ENCODE measurements at places on chromosomes 5 and 9. TPM values are rescaled to one million over a fixed set of nuclear protein-coding genes. Genes with fewer than 3 reads are reported as not detected.

Gene CYLC2
- total RNA-seq, result not detected

Gene PCDHB4
- total RNA-seq, result not detected

Gene NCS1
- 1.1 TPM for total RNA-seq

- H3K36me3 ChIP-seq, result no peaks in the 10 kb centered on the region
- H3K27me3 ChIP-seq, result peaks cover 3% of the 10 kb centered on the region
- H3K4me1 ChIP-seq, result no peaks in the 10 kb centered on the region
- H3K27ac ChIP-seq, result no peak overlapping the region
- H3K4me3 ChIP-seq, result no peak overlapping the region
- DNase-seq, result no peak
These were observed 160.7 kb downstream of the PDE4D start for GRCh38 chr5:59732806-59733205.

Gene GRHPR
- total RNA-seq, result 67.9 TPM

GRCh38 chr5:8396756-8397155, 527.8 kb downstream of the MTRR start:
- no peaks in the 10 kb centered on the region for H3K36me3 ChIP-seq
- no peaks in the 10 kb centered on the region for H3K27me3 ChIP-seq
- H3K27ac ChIP-seq, result no peak overlapping the region
- no peaks in the 10 kb centered on the region for H3K4me1 ChIP-seq
- no peak for DNase-seq
- H3K4me3 ChIP-seq, result no peak overlapping the region

Gene INSL4
- total RNA-seq, result not detected

Gene ADAMTS13
- 3.5 TPM for total RNA-seq

Gene SMIM32
- total RNA-seq, result not detected

- H3K4me3 ChIP-seq, result no peak overlapping the region
- peaks cover 1% of the 10 kb centered on the region for H3K36me3 ChIP-seq
- H3K27me3 ChIP-seq, result peaks cover 7% of the 10 kb centered on the region
- DNase-seq, result no peak
- H3K27ac ChIP-seq, result no peak overlapping the region
These were observed 256.8 kb downstream of the ROR2 start for GRCh38 chr9:91693226-91693625.

Gene LHX3
- total RNA-seq, result not detected

Measured in activated naive CD8-positive, alpha-beta T cell treated with anti-CD3 and anti-CD28 coated beads, Interleukin-2, amount 10 ng/mL, durations not matched to agents 7 days and 5 days (primary cell).